ENCODE measurements at places on chromosomes 7 and 10. TPM values are rescaled to one million over a fixed set of nuclear protein-coding genes. Genes with fewer than 3 reads are reported as not detected.
A peak's percentile ranks its signal among the peaks of the same experiment; 100 is the strongest.

GRCh38 chr7:79454361-79454960, 994 bp upstream of the MAGI2 start:
- peak overlapping the region; percentile 63 for H3K4me3 ChIP-seq
- DNase-seq = peak; percentile 60
- peaks cover 24% of the 10 kb centered on the region for H3K27me3 ChIP-seq
- H3K36me3 ChIP-seq = no peaks in the 10 kb centered on the region
- no peaks in the 10 kb centered on the region for H3K4me1 ChIP-seq

- no peak overlapping the region for H3K27ac ChIP-seq
- H3K27me3 ChIP-seq = no peaks in the 10 kb centered on the region
- no peaks in the 10 kb centered on the region for H3K36me3 ChIP-seq
- H3K4me1 ChIP-seq = peaks cover 24% of the 10 kb centered on the region
These were observed 410.2 kb upstream of the KLF6 start for GRCh38 chr10:4195213-4195612.

DNA sequence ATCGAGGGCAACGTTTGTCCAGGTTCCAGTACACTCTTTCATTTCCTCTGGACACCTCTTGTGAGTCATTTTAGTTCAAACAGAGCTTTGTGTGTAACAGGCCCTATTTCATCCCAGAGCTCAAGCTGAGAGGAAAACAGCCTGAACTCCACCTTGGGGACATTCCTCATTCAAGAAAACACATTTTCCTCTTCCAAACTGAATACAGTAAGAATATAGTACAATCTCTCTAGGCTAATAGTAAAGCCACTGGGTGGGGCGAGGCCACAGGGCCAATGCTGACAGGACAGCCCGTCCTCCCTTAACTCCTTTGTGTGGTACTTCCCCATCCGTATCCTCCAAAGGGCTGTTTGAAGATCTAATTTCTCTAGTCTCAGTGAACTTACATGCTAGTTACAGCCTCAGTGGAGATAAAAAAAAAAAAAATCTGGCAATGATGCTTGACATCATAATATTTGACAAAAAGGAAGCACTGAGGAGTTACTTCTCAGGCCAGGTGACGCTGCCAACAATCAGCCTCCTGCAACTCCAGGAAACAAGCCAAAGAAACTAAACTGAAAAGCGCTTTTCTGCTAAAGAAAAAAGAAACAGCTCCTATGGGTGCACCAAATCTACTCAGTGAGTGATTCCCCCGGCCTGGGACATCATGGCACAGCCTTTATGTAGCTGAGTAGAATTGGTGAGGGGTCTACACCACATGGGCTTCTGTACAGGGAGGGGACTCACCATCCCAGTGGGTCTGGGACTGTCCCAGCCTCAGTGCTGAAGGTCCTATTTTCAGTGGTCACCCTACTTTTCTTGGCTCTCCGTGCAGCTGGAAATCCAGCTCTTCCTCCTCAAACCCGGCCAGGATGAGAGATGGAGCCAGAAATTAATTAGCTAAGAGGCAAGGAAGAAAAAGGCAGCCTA, 238.2 kb upstream of the NEBL start:
- H3K27me3 ChIP-seq = no peaks in the 10 kb centered on the region
- H3K27ac ChIP-seq = no peak overlapping the region
- H3K4me1 ChIP-seq = peaks cover 2% of the 10 kb centered on the region
- DNase-seq = no peak

- H3K4me3 ChIP-seq = no peak overlapping the region
- H3K36me3 ChIP-seq = no peaks in the 10 kb centered on the region
- no peak for DNase-seq
- no peak overlapping the region for H3K27ac ChIP-seq
- no peaks in the 10 kb centered on the region for H3K4me1 ChIP-seq
- no peaks in the 10 kb centered on the region for H3K27me3 ChIP-seq
These were observed 435.5 kb downstream of the CALN1 start for GRCh38 chr7:71976645-71977044.

- H3K4me3 ChIP-seq = no peak overlapping the region
- H3K27me3 ChIP-seq = no peaks in the 10 kb centered on the region
- DNase-seq = no peak
- H3K4me1 ChIP-seq = peaks cover 7% of the 10 kb centered on the region
These were observed 16.5 kb downstream of the ARPC1B start for GRCh38 chr7:99390941-99391602.

GRCh38 chr10:124090601-124091209, 2.7 kb downstream of the CHST15 start:
- H3K4me3 ChIP-seq = no peak overlapping the region
- H3K36me3 ChIP-seq = no peaks in the 10 kb centered on the region
- no peaks in the 10 kb centered on the region for H3K4me1 ChIP-seq
- no peak overlapping the region for H3K27ac ChIP-seq

- no peaks in the 10 kb centered on the region for H3K36me3 ChIP-seq
- H3K4me1 ChIP-seq = no peaks in the 10 kb centered on the region
- H3K27ac ChIP-seq = no peak overlapping the region
- peaks cover 7% of the 10 kb centered on the region for H3K27me3 ChIP-seq
- no peak overlapping the region for H3K4me3 ChIP-seq
These were observed 78.9 kb downstream of the MICALL2 start for GRCh38 chr7:1380231-1380815.

DNA sequence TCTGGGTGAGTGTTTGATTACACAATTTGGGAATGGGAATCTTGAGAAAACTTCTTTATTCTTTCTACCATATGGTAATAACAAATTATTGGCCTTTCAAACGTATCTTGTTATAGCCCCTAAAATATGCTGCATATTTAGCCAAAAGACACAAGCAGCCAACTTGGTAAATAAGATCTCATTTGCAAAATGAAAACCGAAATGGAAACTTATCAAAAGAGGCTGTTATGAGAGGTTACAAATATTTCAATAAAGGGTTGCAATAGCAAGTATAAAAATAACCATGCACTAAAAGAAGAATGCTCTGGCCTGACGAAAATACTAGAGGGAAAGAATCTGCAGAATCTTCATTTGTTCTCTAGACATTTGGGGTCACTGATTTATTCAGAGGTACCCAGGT, 259.5 kb upstream of the LRRN3 start:
- H3K36me3 ChIP-seq = no peaks in the 10 kb centered on the region
- H3K27me3 ChIP-seq = no peaks in the 10 kb centered on the region

DNA sequence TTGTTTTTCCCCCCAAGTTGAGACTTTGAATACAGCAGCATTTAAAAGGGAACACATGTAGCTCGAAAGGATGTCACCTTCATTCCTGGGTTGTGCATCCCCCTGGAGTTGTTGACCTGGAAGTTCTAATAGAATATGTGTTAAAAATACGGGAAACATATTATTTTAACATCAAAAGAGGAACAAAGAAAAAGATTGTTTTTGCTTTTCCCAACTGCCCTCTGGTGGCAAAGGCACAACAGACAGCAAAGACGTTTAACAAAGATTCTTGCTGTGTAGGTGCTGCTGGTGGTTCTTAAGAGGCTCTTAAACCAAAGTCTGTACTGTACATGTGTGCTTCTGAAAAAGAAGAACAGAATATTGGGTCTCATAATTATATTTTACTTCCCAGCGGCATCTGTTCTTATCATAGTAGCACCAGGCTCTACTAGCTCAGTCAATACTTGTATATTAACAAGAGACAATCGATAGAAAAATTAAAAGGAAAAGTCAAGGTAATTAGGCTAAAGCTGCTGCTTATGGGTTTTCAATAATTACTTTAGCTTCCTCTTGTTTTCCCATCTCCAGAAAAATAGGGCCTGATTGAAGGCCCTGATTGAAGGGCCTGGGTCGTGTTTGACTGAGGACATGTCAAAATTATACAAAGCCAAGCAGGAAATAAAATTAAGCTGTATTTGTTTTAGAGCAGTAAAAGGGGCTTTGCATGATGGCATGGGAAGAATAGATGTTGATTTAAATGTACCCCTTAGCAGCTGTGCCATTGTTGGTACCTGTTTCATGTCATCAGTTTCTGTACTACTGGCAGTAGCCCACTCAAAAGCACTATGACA, 384.2 kb upstream of the LRGUK start:
- DNase-seq = peak; percentile 54
- H3K4me1 ChIP-seq = no peaks in the 10 kb centered on the region
- H3K36me3 ChIP-seq = no peaks in the 10 kb centered on the region
- H3K27me3 ChIP-seq = no peaks in the 10 kb centered on the region

GRCh38 chr7:27767374-27767773, 27.4 kb downstream of the TAX1BP1 start:
- peak; percentile 62 for DNase-seq
- no peaks in the 10 kb centered on the region for H3K27me3 ChIP-seq
- no peaks in the 10 kb centered on the region for H3K4me1 ChIP-seq
- no peak overlapping the region for H3K4me3 ChIP-seq
- H3K27ac ChIP-seq = no peak overlapping the region

DNA sequence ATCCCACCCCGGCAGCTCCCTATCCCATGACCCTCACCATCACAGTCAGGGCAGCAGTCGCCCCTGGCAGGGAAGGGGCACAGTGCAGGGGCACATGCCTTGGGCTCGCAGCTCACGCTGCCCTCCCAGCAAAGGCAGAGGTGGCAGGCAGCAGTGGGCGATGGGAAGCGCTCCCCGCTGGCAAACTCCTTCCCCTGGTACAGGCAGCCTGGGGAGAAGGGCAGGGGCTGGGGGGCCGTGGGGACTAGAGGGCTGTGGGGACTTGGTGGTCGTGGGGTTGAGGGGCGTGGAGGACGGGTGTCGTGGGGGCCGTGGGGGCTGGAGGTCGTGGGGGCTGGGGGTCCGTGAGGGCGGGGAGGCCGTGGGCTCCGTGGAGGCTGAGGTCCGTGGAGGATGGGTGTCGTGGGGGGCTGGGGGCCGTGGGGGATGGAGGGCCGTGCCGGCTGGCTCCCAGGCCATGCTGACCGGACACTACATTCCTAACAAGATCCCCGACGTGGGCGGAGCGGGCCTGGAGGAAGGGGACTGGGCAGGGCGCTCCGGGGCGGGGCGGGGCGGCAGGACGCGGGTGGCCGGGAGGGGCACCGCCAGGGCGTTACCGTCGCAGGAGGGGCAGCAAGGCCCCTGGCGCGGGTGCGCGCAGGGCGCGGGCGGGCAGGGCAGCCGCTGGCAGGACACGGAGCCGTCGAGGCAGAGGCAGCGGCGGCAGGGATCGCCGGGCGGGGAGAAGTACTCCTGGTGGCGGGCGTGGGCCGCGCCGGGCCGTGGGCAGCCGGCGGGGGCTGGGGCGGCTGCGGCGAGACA, 20.0 kb downstream of the KCP start:
- no peaks in the 10 kb centered on the region for H3K36me3 ChIP-seq
- peaks cover 19% of the 10 kb centered on the region for H3K27me3 ChIP-seq
- H3K4me3 ChIP-seq = no peak overlapping the region
- DNase-seq = peak; percentile 20

DNA sequence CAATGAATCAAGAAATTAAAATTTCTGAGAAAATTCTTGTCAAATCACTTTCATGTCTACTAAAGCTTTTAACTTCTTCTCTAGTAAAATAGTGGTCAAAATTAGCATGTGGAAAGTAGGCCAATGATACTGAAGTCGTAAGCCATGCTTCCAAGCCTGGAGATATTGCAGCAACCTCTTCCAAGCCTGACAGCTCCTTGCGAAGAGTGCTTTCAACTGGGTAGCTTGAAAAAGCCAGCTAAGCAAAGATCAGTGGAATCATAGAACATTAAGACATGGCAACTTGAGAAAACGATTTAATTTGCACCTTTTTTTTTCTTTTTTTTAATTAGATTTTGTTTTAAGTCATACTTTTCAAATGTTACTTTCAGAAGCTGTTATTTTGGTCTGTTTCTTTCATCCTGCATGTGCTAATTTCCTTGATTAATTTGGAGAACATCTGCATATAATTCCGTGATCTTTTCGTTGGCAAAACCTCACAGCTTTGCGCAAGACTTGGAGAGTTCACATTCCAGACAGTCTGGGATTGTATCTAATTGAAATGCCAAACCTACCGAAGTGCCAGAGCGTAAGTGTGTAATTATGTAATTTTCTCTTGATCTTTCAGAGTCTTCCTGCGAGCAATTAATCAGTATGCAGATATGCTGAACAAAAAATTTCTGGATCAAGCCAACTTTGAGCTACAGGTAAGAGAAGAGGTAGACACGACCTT, 142.2 kb upstream of the INSYN2A start:
- peak; percentile 54 for DNase-seq
- H3K4me1 ChIP-seq = peaks cover 20% of the 10 kb centered on the region
- no peak overlapping the region for H3K4me3 ChIP-seq
- H3K27ac ChIP-seq = no peak overlapping the region
- H3K36me3 ChIP-seq = no peaks in the 10 kb centered on the region

- H3K4me1 ChIP-seq = peaks cover 19% of the 10 kb centered on the region
- H3K4me3 ChIP-seq = peak overlapping the region; percentile 43
- no peaks in the 10 kb centered on the region for H3K36me3 ChIP-seq
These were observed 1.2 kb upstream of the TMEM178B start for GRCh38 chr7:141072548-141073172.

- H3K27me3 ChIP-seq = no peaks in the 10 kb centered on the region
- no peaks in the 10 kb centered on the region for H3K4me1 ChIP-seq
- no peak for DNase-seq
- H3K36me3 ChIP-seq = no peaks in the 10 kb centered on the region
- no peak overlapping the region for H3K27ac ChIP-seq
These were observed 588.2 kb upstream of the KCND2 start for GRCh38 chr7:119684763-119685162.

GRCh38 chr7:37552030-37552429, 103.4 kb upstream of the ELMO1 start:
- peaks cover 5% of the 10 kb centered on the region for H3K4me1 ChIP-seq
- no peaks in the 10 kb centered on the region for H3K36me3 ChIP-seq
- DNase-seq = no peak
- no peaks in the 10 kb centered on the region for H3K27me3 ChIP-seq
- no peak overlapping the region for H3K4me3 ChIP-seq

DNA sequence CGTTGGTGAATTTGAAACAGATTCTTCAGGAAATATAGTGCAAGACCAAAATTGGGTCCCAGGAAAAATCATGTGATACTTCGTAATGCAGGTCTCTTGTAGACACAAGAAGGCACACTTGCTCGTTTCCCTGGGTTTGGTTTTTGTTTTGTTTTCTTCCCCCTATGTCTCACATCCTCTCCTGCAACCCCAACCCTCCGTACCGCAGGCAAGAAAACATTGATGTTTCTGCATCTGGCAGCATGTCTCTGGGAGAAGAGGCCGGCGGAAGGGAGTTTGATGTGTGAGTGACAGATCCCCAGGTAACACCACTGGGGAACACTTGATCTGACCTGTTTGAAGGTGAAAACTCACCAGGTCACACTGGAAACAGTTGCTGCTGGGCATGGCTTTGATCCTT, 718.5 kb downstream of the AUTS2 start:
- no peak overlapping the region for H3K4me3 ChIP-seq
- H3K36me3 ChIP-seq = no peaks in the 10 kb centered on the region
- H3K27ac ChIP-seq = no peak overlapping the region
- DNase-seq = no peak
- H3K4me1 ChIP-seq = no peaks in the 10 kb centered on the region
- H3K27me3 ChIP-seq = no peaks in the 10 kb centered on the region

- no peaks in the 10 kb centered on the region for H3K4me1 ChIP-seq
- H3K27me3 ChIP-seq = no peaks in the 10 kb centered on the region
- H3K27ac ChIP-seq = no peak overlapping the region
- DNase-seq = no peak
- H3K36me3 ChIP-seq = peaks cover 4% of the 10 kb centered on the region
These were observed 252.8 kb downstream of the ZMYND11 start for GRCh38 chr10:387909-388660.

GRCh38 chr10:113171662-113172061, 221.6 kb downstream of the TCF7L2 start:
- H3K36me3 ChIP-seq = no peaks in the 10 kb centered on the region
- H3K4me1 ChIP-seq = peaks cover 18% of the 10 kb centered on the region
- H3K4me3 ChIP-seq = no peak overlapping the region
- no peak for DNase-seq

The LRRC72 gene
- not detected for polyA plus RNA-seq

The KLLN gene
- polyA plus RNA-seq = 0.77 TPM

The GPC2 gene
- polyA plus RNA-seq = 32.1 TPM

The ANKRD30A gene
- not detected for polyA plus RNA-seq

The AKR1B15 gene
- 1.3 TPM for polyA plus RNA-seq

The ANKRD22 gene
- not detected for polyA plus RNA-seq

The SFRP4 gene
- 7.5 TPM for polyA plus RNA-seq

The TWNK gene
- polyA plus RNA-seq = 6.9 TPM

The CLDN3 gene
- 11.2 TPM for polyA plus RNA-seq

The ACTR3C gene
- polyA plus RNA-seq = 2.4 TPM

All from cardiac muscle cell (in vitro differentiated cells and primary cell).